ENCODE measurements at places on chromosomes 12 and 14.

- peak; percentile 73 for DNase-seq
These were observed 248.6 kb upstream of the KRR1 start for GRCh38 chr12:75759842-75760572.

GRCh38 chr12:98405805-98406366 is 109.5 kb upstream of the TMPO start:
- DNase-seq: no peak

GRCh38 chr14:53955671-53956426 is 776 bp downstream of the BMP4 start:
- no peak for DNase-seq

GRCh38 chr14:39264558-39264957 is 30.8 kb downstream of the MIA2 start:
- no peak for DNase-seq

DNA sequence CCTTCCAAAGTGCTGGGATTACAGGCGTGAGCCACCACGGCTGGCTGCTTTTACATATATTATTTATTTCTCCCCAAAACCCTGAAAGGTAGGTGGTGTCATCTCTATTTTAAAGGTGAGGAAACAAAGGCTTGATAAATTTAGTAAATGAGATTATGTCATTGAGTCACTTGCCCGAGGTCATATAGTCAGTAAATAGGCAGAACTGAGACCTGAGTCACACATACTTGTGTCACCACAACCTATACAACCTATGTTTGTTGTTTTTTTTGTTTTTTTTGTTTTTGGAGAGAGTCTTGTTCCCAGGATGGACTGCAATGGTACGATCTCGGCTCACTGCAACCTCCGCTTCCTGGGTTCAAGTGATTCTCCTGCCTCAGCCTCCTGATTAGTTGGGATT is 12.8 kb downstream of the TSFM start:
- peak; percentile 69 for DNase-seq

GRCh38 chr14:40697231-40697630 is 909.4 kb upstream of the LRFN5 start:
- DNase-seq: no peak

DNA sequence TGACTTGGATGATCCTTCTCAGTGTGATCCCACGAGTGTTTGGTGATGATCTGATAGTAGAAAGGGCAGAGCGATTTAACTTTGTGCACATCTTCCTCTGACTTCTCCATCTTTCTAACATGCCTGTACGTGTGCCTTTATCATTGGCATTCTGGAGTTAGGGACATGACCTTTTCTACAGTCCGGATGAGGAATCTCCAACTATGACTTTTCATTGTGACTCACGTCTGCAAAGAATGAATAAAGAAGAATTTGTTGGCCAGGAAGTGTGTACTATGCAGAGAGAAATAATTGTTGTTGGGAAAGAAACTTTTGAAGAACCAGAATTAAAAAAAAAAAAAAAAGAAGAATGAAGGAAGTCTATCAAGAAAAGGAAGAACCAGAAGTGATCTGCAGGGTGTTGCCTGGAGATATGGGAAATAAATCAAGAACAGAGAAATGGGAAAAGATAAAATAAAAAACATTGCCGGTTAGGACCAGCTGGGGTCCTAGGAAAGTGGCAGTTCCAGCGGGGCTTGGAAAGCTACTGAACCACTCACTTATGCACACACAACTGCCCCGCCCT is 25.3 kb downstream of the PPFIBP1 start:
- DNase-seq: peak; percentile 78

DNA sequence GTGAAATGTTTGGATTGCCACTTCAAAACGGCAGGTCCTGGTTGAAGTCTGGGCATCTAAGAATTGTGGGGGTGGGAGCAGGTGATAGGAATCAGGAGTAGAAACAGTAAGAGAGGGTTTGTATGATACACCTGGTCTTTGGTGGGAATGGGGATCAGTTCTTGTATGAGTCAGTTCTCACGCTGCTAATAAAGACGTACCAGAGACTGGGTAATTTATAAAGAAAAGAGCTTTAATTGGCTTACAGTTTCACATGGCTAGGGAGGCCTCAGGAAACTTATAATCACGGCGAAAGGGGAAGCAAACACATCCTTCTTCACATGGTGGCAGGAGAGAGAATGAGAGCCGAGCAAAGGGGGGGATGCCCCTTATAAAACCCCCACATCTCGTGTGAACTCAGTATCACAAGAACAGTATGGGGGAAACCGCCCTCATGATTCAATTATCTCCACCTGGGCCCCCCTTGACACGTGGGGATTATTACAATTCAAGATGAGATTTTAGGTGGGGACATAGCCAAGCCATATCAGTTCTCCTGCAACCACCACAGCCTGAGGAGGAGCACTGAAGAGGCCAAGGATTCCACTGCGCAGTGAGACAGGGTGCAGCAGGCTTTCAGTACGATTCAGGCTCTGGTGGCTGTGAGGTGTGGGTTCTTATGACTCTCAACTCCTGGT is 52.1 kb downstream of the DRAM1 start:
- DNase-seq: no peak
